ENCODE measurements at places on chromosomes 5 and 9.

GRCh38 chr9:134896834-134897583, 16.4 kb downstream of the FCN2 start:
- no peak for DNase-seq

GRCh38 chr9:87359958-87360601, 137.6 kb upstream of the DAPK1 start:
- no peak for DNase-seq

GRCh38 chr9:12813960-12814876, 39.4 kb downstream of the LURAP1L start:
- DNase-seq = peak; percentile 63

DNA sequence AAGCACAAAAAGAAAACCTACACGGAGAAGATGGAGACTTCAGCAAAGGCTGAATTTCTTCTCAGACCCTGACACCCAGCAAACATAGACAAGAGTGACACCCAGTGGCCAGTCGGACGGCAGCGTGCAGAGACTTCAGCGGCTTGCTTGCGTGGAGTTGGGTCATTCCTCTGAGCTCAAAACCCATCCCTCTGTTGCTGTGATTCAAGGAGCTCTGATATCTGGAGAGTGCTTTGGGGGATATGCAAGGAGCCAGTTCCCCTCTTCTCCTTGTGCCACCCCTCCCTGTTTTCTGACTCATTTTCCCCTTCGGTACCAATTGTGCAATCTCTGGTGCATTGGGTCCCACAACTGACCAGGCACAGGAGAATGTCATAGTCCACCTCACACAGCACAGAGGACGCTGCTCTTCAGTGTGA, 27.5 kb downstream of the SH3TC2 start:
- DNase-seq = peak; percentile 5

DNA sequence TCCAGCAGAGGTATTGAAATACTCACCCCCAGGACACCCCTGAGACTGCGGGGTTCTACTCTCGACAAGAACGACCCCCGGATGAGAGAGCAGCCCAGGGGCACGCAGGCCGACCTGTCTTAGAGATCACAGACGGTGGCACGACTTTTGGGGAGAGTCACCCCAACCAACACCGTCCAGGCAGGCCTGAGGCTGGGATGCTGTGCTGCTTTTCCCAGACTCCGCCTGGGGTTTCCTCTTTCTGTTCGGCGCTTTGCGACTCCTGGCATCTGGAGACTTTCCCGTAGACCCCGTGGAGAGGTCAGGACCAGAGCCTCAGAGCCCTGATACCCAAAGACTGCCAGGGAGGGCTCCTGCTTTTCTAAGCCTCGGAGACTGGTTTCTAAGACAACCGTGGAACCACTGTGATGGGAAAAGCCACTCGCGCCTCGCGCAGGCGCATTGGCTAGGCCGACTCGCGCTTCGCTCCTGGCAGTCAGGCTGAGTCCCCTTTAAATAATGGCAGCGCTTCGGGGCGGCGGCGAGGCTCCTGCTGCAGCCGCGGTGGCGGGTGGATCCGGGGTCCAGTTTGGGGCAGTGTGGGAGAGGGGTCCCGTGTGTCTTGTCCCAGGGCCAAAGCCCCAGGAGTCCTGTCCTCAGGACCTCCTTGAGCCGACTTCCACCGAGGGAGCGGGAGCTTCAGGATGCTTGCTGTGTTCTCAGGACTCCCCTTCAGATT, 484.0 kb downstream of the SPATA31A7 start:
- DNase-seq = no peak

DNA sequence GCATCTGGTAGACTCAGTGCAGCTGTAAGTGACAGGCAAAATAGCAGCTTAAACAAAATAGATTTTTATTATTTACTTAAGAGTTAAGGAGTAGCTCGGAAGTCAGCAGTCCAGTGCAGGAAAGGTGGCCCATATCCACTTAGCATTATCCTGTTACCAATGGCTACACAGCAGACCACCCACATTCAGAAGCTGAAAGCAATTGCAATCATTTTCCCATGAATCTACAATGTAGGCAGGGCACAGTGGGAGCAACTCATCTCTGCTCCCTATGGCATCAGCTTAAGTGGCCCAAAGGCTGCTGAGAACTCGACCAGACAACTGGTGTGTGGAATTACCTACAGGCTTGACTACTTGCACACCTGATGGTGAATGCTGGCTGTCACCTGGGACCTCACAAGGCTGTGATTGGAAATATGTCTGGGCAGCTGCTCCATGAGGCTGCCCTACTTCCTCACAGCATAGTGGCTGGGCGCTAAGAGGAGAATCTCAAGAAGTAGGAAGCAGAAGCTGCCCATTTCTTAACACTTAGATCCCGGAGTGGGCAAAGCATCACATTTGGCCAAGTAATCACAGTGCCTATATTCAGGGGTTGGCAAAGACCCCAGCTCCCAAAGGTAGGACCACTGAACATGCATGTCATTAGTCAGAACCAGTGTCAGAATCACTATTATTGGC, 56.4 kb downstream of the SNX18 start:
- no peak for DNase-seq

DNA sequence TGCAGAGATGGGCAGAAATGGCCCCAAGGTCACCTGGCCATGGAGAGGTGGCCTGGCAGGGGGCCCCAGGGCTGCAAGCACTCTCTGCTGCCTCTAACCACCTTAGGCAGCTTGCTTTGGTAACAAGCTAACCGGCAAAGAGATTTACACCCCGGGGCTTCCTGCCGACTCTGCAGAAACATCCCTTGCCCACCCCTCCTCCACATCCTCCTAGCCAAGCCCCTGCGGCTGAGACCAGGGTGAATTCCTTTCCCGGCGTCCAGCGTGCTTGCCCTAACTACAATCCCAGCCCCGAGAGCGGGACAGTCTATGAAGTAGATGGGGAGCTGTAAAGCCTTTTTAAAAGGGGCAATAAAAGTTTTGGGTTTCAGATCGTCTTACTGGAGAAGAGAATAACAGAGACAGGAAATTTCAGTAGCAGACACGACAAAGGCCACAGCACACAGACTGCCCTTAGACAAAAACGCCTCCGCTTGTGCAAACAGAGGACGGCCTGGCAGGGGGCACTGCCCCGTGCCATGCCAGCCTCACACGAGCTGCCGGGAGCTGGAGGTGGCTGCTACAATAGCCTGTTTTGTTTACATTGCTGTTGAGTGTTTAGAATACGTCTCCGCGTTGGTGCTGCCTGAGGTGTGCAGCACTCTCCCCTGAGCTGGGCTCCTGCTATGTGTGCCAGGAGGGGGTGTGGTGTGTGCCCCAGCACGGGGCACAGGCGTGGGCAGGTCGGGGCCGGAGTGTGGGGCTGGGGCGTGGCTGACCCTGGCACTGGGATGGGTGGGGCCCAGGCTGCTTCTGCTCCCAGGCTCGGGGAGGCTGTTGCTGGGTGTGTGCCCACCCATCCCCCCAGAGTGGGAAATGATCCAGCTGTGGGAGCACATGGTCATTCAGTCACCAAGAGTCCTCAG, 15.3 kb downstream of the MYMK start:
- peak; percentile 91 for DNase-seq

DNA sequence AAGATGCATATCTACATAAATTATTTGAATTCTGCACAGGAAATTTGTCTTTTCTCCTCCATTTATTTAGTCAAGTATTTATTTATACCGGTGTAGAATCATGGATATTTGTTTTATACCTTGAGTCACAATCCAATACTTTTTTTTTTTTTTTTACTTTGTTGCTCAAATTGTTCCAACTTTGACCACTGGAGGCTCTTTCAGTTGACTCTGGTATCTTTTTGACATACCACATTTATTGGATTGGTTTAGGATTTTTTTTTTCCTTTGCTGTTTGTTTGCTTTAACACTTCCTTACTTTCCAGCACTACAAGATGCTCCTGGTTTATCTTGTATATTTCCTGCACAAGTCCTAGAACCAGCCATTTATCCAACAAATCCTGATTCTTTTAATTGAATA, 543.1 kb upstream of the RIOK2 start:
- no peak for DNase-seq

DNA sequence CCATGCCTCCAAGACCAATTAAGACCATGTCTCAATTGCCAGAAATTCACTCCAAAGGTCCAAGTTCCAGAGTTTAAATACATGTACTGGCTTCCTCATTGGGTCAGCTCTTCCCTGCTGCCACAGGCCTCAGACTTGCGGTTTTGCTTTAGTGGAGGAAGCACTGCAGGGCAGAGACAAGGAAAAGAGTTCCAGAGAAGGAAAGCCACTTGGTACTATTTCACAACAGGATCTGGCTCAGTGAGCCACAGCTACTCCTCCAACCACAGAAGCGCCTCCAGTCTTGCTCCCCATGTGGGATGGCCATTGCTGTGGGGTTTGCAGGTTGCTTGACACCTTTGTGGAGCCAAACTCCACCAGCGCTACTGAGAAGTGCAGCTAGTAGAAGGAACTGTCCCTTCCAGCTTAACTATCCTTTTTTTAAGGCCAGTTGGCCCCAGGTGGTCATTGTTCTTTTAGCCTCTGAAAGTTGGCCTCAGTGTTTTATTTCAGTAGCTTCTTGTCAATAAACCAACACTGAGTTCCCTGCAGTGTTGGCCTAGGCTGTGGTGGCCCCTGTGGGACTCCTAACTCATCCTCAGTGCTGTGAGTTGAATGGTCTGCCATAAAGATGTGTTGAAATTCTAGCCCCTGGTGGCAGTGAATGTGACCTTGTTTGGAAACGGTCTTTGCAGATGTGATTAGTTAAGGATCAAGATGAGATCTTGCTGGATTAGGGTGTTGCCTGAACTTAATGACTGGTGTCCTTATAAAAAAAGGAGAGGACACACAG, 93.7 kb upstream of the DAP start:
- no peak for DNase-seq

DNA sequence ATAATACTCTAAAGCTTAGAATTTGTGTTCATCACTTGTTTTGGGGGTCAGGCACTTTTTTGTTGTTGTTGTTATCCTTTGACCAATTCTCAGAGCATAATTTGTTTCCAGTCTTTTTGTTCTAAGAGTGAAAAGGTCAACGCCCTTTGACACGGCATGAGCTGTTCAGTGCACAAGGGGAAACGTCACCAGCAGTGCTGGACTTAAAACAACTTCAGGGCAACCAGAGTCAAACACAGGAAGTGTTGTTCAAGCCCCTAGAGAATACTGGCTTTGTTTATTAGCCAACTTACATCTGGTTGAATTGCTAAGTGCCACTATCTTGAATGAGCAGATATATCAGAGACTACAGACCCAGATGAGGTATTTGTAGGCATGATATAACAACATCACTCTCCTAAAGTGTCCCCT, 368.9 kb downstream of the TMEM161B start:
- DNase-seq = no peak

DNA sequence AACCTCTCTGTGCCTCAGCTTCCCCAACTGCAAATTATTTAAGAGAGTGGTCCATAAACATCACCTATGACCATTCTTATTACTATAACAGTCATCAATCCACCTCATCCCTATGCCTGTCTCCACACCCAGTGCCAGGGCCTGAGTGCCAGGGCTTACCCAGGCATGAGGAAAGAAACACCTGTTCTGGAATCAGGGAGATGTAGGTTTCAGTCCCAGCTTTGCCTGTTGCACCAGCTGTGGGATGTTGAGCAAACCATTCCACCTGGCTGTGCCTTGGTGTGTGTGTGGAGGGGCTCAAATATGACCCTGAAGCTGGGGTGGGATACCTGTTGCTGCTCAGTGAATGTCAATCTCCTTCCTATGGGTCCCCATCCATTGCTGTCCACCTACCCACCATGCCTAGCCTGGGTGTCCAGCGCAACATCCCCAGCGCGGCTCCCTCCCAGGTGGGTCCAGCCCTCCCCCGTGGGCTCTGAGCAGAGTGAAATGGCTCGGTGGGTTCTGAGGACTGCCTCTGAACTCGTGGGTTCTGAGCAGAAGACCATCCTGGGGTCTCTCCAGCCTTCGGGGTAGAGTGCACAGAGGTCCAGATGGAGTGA, 16.3 kb downstream of the AKNA start:
- no peak for DNase-seq

GRCh38 chr9:120362446-120362845, 217.5 kb downstream of the CDK5RAP2 start:
- no peak for DNase-seq

DNA sequence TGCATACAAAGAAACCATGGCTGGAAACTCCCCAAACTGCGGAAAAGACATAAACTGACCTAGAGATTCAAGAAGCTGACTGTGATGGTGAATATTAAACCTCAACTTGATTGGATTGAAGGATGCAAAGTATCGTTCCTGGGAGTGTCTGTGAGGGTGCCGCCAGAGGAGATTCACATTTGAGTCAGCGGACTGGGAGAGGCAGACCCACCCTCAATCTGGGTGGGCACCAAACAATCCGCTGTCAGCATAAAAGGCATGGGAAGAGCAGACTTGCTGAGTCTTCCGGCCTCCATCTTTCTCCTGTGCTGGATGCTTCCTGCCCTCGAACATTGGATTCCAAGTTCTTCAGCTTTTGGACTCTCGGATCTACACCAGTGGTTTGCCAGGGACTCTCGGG, 24.8 kb upstream of the WDR5 start:
- DNase-seq = no peak

GRCh38 chr5:54275361-54275760, 35.0 kb downstream of the ARL15 start:
- no peak for DNase-seq

DNA sequence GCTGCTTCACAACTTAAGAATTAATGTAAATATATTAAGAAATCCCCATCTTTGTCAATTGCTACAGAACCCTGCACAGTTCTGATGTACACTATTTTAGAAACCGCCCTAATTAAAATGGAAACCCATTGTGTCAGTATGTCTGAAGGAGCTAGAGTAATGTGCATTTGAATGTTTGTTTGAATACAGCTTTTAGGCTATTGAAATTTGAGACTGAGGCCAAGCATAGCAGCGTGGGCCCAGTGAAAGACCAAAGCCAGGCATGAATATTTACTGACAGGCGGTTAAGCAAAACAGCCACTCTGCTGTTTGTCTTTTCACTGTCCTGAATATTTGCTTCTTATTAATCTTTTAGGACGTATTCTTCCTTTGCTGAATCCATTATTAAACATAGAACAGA, 252.3 kb downstream of the IZUMO3 start:
- no peak for DNase-seq

Measured in SHP77 treated with DMSO at 0.1 percent for 48 hours (cell line).